ENCODE measurements at places on chromosomes 7 and 10.
A peak's percentile ranks its signal among the peaks of the same experiment; 100 is the strongest.

DNA sequence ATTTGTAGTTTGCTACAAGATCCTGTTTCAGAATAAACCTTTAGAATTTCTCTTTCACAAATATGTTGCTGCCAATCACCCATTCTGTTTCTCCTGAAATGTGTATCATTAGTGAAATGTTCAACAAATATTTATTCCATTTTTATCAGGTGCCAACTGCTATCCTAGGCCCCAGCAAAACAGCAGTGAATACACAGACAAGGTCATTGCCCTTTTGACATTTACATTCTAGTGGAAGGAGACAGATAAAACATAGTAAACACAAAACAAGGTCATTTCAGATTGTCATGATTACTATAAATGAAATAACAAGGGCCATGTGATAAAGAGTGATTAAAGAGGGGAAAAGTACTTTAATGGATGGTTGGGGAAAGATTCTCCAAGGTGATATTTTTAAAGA is 404.8 kb upstream of the PHF14 start:
- DNase-seq = no peak

- no peak for DNase-seq
Measured at GRCh38 chr10:86872757-86873156, 84.7 kb downstream of the MMRN2 start.

DNA sequence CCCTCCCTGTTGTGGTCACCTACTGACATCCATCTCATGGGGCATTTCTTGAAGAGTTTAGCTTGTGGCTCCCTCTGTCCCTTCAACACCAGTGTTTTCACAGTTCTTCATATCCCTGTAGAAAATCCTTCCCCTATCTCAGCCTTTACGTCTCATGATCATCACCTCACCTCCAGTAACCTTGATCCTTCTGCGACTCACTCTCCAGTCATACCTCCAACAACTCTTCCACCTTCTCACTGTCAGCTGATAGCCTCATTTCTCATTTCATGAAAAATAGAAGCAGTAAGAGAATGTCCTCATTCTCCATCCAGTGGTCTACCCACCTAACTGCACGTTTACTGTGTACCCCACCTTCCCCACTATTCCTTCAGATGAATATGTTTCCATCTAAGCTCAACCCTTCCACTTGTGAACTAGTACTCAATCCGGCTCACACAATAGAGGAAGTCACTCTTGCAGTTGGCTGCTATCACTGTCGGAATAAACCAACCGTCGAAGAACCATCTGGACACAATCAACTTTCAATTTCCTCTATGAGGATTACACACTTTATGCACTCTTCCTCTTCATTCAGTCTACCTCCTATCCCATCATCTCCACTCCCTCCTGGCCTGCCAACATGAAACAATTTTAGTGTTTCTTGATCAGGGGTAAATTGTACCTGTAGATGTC is 256.0 kb downstream of the AHR start:
- DNase-seq = no peak

GRCh38 chr10:110641256-110641655 is 2.9 kb upstream of the RBM20 start:
- peak; percentile 42 for DNase-seq

- no peak for DNase-seq
Measured at GRCh38 chr10:77864151-77864851, 62.3 kb downstream of the DLG5 start.

- DNase-seq = no peak
Measured at GRCh38 chr7:91953618-91954017, 13.0 kb downstream of the AKAP9 start.

DNA sequence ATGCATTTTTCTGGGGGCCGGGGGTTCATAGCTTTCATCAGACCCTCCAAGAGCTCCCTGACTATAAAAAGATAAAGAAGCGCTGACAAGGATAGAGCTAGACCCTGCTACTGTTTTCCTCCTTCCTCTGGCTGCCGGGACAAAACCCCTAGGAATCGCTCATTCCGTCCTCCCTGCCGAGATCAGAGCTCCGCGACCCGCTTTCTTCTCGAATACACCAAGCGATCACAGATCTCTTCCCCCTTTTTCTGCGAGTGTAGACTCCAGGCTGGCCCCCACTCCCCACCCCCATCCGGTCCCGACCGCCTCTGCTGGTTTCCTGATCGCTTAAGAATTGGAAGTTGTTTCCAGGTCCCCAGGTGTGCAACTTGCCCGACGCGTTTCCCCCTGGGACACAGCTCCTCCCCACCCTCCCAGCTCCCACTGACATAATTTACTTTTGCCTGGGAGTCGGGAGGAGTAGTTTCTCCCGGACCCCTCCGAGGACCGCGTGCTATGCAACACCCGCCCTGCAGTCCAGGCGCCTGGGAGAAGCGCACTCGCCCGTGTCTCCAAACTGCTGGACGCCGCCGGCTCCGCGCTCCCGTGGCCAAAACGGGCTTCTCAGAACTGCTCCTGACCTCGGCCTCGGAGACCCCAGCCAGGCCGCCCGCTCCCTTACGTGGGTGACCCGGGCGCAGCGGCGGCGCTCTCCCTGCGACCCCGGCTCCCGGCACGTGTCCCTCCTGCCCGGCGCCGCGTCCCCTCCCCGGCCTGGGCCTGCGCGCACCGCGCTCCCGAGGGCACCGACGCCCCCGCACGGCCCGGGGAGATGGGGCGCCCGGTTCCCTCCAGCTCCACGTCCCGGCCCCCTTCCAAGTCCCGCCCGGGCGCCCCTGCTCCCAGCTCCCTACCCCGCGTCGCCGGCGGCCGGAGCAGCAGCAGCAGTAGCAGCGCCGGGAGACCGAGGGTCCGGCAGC is 552 bp downstream of the IL15RA start:
- no peak for DNase-seq

- no peak for DNase-seq
Measured at GRCh38 chr10:124320778-124321432, 97.8 kb downstream of the OAT start.

- no peak for DNase-seq
Measured at GRCh38 chr7:39406467-39406866, 159.7 kb upstream of the YAE1 start.

DNA sequence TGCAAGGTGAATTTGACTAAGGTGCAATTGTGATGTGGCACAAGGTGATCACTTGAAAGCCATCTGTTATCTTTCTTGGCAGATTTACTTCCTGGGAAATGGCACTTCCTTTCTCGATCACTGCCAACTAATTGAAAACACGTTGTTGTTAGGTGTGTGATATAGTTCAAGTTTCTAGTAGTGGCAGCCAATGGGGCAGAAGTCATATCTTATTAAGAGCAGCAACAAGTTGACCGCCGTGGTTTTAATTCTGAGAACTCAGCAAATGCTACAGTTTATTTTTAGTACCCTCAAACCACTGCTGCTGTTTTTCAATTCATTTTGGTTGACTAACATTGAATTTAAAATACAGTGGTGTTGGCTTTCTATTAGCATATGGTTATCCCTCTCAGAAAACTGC is 1.6 kb downstream of the CHN2 start:
- no peak for DNase-seq

DNA sequence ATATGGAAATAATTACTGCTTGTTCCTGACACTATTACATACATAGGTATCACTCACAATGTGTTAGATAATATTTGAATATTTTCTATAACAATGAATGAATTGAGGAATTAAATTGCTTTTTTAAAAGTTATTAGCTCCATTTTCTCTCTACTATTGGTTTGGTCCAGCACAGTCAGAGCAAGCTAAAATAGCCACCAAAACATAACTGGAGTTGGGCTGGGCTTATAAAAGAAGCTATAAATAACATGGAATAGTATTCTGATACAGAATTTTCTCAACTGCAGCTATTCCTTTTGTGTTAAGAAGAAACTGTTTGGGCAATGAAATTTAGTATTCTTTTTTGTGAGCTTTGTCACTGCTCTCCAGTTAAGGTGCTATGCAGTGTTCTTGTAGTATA is 142.6 kb upstream of the LRRN3 start:
- no peak for DNase-seq

DNA sequence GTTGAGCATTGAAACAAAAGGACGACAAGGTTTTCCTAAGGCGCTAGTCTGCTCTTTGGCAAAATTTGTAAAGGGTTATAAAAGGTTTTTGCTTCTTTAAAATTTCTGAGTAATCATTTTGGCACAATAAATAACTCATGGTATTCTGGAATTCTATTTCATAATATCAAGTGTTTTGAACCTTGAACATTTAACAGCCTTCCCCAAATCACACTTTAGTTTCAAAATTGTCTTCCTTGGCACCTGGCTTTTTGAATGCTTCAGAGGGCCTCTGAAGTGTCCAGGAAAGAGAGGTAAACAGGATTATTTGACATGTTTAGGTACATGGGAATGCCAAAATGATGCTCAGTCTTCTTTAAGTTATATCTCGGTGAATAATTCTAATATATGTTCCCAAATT is 220.8 kb downstream of the PHF14 start:
- no peak for DNase-seq

DNA sequence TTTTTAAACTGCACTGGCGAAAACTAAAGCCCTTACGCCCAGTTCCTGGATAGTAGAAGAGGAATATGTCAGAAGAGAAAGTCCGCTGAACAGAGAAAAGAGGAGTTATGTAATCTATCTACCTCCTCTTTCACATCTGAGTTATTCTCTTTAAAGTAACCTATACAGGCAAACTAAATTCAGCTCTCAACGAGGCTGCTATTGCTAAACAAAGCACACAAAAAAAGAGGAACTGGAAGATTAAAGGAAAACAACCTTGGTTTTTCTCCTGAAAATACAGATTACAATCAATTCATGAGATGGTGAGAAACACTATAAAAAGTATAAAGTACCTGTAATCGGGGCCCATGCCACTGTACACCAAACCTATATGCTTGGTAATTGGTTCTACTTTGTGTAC is 5.8 kb downstream of the PSMA2 start:
- no peak for DNase-seq

DNA sequence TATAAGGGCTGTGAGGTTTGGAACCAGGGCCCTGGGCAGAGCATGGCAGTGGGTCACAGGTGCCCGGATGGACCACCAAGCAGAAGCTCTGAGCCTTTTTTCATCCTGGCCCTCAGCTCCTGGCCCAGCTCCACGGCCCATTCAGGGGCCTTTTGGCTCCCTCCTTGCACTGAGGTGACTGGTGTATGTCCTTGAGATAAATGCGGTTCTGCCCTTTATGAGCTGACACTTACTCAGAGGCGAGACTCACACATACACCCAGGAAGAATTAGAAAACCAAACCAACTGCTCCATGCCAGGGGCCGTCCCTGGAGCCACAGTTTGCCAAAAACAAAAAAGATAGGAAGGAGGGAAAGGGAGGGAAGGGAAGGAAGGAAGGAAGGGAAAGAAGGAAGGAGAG is 49.7 kb downstream of the CUZD1 start:
- no peak for DNase-seq

- DNase-seq = no peak
Measured at GRCh38 chr7:130362251-130362816, 17.7 kb downstream of the CPA5 start.

DNA sequence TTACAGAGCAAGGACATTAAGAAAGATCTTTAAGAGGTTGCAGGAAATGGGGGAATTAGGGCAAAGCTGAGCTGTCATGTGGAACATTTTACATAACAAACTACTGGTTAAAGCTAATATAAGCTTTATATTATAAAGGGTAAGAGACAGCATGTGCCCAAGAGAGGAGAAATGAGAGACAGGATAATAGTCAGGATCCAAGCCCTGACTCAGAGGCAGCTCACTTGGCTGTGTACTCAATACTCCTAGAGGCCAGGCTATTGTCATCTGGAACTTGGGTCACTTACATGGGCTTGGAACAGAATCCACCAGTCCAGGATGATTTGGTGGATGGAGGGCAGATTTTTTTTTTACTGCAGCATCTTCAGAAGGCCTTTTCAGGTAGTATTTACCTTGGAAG is 418.6 kb upstream of the ZMIZ1 start:
- DNase-seq = no peak

DNA sequence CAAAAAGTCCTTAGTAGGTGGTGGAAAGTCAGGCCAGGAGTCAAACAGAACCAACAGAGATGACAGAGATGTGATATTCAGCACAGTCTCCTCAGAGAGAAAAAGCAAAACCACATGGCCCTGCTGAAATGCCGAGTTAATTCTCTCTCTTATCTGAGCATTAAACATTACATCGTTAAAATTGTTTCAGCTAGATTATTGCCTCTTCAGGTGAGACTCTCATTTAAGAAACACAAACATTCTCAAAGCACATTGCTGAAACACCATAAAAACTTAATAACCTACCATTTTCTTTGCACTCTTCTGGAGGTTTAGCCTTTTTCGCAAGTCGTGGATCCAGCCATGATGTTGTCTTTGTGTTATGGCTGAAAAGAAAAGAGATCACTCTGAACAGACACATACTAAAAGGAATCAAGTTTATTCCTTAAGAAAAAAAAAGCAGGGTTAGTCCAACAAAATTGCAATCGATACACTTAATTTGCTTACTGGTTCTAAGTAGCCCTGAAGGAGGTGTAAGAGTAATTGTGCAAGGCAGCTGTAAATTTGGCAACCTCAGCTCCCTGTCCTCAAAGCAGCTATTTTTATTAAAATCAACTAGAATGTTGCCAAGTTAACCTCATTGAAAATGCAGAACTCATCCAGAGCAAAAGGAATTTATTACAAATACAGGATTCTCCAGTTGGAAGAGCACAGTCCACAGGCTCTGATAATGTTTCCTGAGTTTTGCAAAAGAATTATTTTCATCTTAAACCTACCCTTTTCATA is 691.1 kb downstream of the PHTF2 start:
- no peak for DNase-seq

- DNase-seq = no peak
Measured at GRCh38 chr7:495761-496321, 23.8 kb downstream of the PDGFA start.

Measured in NCI-H1436 (cell line).